ENCODE measurements at places on chromosomes 13 and 19. TPM values are rescaled to one million over a fixed set of nuclear protein-coding genes. Genes with fewer than 3 reads are reported as not detected.

- DNase-seq, result no peak
These were observed 5.8 kb downstream of the PPP6R1 start for GRCh38 chr19:55252760-55253663.

- DNase-seq, result no peak
These were observed 3.7 kb downstream of the KCNC3 start for GRCh38 chr19:50325310-50326100.

- DNase-seq, result no peak
These were observed 7.8 kb upstream of the SLC44A2 start for GRCh38 chr19:10617409-10618121.

DNA sequence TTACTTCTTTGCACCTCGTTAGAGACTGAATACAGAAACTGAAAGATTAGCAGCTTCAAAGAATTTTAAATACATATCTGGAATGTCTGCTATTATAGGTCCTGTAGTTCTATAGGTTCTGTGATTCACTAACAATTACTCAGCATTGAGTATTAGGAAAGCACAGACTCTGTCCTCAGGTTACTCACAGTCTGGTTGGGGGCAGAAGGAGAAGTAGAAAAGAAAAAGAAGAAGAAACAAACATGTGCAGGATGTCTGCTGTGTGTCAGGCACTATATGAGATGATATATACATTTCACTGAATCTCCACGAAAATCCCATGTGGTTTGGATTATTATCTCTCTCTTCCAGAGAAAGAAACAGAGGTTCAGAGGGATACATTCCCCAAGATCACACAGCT, 40.1 kb downstream of the SERTM1 start:
- DNase-seq, result no peak

- DNase-seq, result no peak
These were observed 130.9 kb downstream of the DIAPH3 start for GRCh38 chr13:60032851-60033250.

- DNase-seq, result no peak
These were observed 469.8 kb downstream of the DCT start for GRCh38 chr13:94009701-94010100.

GRCh38 chr13:29160862-29161261, 340.7 kb downstream of the MTUS2 start:
- DNase-seq, result no peak

DNA sequence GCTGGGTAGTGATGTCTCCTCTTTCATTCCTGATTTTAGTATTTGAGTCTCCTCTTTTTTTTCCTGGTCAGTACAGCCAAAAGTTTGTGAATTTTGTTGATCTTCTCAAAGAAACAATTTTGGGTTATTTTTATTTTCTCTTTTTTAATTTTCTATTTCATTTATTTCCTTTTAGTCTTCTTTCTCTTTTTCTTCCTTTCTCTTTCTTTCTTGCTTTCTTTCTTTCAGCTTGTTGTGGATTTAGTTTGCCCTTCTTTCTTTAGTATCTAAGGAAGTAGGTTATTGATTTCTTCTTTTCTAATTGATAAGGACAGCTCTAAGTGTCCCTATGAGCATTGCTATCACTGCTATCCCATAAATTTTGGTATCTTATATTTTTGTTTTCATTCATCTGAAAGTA, 13.8 kb downstream of the IPO5 start:
- no peak for DNase-seq

DNA sequence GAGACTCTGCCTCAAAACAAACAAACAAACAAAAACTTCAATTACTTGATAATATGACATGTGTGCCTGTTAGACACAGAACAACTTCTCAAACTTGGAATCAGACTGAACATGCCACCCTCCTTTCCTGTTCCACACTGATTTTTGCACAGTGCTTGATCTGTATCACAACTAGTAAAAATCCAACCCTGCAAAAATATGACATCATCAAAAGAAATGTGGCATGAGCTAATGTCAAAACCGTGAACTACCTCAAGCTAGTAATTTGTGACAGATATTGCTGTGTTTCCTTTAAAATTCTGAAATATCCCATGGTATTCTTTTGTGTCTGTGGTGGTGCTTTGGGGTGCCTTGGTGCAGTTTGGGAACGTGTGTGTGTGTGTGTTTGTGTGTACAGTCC, 8.2 kb downstream of the MYCBP2 start:
- no peak for DNase-seq

GRCh38 chr19:19745496-19746285, 12.8 kb upstream of the ZNF14 start:
- DNase-seq, result no peak

GRCh38 chr13:28725046-28725610, 6.4 kb upstream of the SLC46A3 start:
- DNase-seq, result no peak

DNA sequence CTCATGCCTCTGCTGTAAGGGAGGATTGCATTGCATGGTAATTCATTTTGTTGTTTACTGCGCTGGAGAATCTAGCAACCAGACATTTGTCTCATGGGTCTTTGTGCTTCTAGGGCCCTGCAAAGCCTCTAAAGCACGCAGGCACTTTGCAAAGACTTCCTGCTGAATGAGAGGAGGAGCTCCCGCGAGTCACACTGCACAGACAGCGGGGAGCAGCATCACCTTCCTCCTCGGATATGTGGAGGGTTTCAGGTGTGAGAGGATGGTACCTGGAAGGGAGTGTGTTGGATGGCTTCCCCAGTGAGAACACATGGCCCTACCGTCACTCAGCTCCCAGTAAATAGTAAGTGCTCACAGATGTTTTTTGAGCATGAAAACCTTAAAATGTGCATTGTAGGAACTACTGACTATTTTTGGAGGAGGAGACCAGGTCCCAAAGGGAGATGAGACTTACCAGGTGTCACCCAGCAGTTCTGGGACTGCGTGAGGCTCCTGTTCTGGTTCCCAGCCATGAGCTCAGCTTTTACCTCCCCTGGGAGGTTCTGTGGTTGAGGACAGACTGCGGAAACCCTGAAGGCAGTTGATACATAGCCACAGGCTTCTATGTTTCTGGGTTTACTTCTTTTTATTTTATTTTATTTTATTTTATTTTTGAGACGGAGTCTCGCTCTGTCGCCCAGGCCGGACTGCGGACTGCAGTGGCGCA, 278.0 kb downstream of the FGF9 start:
- no peak for DNase-seq

ZNF460 gene
- 2.6 TPM for polyA plus RNA-seq

CLDN10 gene
- polyA plus RNA-seq, result 112 TPM

PALM gene
- 77.9 TPM for polyA plus RNA-seq

CKAP2 gene
- 49.9 TPM for polyA plus RNA-seq

ICAM5 gene
- 0.08 TPM for polyA plus RNA-seq
